Stimulated activated CD8-positive, alpha-beta memory T cell treated with anti-CD3 and anti-CD28 coated beads, Interleukin-4, amount 100 ng/mL, for 48 hours (primary cell): ENCODE measurements at places on chromosomes 6 and 20.

DNA sequence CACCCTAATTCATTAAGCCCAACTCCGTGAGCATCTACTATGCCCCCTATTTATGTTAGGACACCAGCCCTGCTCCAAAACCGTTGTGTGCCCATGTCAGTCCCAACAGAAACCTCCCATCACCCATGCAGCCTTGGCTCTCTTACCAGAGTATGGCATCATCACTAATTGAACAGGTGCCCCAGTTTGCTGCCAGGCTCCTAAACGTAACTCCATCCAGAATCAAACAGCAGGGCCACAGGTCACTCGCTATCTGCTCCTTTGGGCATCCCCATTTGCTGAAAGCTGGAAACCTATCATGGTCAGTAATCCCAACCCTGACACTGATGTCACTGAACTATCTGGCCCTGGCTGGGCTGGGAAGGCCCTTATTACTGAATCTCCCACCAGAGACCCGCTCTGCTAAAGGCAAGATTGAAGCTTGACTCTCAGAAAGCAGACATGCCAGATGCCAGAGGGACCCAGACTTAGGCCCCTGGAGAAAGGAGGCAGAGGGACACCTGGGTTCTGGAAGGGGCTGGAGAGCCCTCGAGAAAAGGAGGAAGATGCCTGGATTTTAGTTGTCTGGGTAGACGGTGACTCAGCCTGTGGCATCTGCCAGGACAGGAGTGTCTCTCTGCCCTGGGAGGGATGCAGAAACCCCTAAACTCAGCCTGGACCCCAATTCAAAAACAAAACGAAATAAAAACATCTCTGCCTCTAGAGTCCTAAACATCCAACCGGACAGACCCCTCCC lies 14.0 kb downstream of the MUCL3 start:
- no peak for DNase-seq

DNA sequence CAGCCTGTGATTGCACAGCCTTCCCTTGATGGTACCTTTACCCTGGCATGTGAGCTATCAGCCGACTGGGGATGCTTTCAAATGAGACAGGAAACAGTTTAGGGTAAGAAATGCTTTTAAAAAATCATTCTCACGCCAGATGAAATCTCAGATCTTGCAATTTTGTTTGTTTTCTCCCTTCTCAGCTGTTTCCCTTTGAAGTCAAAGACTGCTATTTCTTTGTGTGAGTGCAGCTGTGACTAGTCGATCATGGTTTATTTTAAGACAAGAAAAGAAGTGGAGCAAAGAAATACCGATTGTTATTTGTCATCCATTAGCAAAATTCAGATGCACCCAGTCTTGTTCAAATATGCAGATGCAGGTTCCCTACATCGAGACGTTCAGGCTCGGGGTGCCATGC lies 489.7 kb downstream of the QKI start:
- DNase-seq: no peak

DNA sequence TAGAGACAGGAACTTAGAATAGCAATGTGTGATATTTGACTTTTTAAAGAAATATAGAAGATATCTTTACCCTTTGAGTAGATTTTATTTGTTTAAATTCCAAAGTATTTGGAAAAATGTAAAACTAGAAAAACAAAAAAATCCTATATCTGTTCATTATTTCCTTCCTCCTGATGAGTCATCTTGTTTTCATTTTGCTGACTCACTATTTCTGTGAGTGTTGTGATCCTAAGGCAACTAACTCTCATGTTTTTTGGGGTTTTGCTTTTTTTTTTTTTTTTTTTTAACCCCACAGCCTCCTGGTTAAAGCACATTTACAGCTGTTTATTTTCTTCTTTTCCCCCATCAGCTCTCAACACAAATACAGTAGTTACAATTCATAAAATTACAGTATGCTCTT lies 37.8 kb upstream of the THEMIS start:
- DNase-seq: no peak

- no peak for DNase-seq
Observed at GRCh38 chr6:98044791-98045470, 761.9 kb upstream of the MMS22L start.

DNA sequence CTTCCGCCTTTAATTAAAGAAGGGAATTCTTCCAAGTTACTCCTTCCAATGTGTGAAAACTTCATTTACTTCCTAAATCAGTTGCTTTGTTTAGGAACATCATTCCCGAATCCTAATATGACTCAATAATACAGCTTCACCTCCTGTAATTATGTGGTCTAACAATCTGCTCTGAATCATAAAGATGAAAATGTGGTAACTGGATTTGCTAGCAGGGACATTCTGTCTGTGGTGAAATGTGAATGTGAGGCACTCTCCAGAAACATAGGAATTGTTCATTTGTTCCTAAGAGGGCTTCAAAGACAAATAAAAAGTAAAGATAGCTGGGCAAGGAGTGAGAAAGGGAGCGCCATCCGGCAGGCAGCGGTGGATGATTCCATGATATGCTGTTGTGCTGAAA lies 678.1 kb downstream of the KIF16B start:
- no peak for DNase-seq
